ENCODE measurements at places on chromosomes 12 and 14.

- no peak for DNase-seq
These were observed 344.2 kb downstream of the ATP23 start for GRCh38 chr12:58285551-58285950.

GRCh38 chr14:101234999-101235334, 326.3 kb upstream of the DIO3 start:
- DNase-seq = no peak

DNA sequence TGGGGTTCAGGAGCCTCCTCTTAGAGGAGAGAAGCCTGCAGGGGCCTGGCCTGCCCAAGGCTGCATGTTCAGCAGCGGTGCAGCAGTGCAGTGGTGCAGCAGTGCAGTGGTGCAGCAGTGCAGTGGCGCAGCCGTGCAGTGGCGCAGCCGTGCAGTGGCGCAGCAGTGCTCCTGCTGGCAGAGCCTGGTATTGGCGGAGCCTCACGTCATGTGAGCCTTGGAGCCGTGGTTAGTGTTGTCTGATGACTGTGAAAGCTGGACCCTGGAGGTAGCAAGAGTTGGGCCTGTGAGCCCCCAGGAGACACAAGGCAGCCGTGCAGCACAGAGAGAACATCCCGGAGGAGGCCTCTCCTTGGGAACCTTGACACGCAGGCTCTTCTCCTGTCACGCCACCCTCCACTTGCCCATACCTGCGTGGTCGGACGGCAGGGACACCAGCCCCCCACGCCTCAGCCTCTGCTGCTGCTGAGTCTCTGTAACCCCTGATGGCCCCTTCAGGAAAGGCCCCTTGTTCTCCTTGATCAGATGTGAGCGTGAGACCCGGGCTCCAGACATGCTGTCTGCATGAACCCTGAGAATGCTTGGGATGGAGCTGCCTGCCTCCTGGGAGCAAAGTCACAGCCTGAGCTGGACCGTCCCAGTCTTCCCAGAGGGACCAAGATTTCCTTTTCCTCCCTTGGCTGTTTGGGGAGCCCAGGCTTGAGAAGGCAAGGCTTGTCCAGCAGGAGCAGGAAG, 193.7 kb downstream of the KIF26A start:
- no peak for DNase-seq

- DNase-seq = no peak
These were observed 37.4 kb downstream of the ISCA2 start for GRCh38 chr14:74531006-74531405.

- DNase-seq = no peak
These were observed 68.5 kb downstream of the TSPAN9 start for GRCh38 chr12:3145546-3146310.

DNA sequence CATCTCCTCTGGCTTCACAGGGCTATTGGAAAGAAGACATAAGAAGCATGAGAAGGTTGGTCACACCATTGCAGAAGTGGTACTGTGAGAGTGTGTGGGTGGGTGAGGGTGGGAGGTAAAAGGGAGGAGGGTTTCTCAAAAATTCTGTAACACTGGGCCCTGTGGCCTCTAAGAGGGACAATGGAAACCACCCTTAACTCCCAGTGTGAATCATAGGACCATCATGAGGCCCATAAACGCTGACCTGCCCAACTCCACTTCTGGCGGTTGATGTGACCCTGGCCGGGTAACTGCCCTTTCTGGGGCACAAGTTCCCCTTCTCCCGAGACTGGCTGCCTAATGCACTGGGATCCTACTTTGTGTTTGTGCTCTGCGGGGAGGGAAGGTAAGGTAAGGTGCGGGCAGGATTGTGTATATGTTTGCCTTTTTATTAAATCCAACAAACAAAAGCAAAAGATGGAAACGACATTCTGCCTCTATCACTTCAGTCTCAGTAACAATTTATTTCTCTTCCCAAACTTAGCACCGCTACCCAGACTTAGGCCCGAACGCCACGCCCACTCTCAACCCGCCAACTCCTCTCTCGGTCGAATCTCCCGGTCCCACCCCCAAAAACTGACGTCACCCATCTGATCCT, 551 bp downstream of the METTL1 start:
- DNase-seq = peak; percentile 82

GRCh38 chr12:68497107-68497506, 113.6 kb upstream of the RAP1B start:
- DNase-seq = no peak

DNA sequence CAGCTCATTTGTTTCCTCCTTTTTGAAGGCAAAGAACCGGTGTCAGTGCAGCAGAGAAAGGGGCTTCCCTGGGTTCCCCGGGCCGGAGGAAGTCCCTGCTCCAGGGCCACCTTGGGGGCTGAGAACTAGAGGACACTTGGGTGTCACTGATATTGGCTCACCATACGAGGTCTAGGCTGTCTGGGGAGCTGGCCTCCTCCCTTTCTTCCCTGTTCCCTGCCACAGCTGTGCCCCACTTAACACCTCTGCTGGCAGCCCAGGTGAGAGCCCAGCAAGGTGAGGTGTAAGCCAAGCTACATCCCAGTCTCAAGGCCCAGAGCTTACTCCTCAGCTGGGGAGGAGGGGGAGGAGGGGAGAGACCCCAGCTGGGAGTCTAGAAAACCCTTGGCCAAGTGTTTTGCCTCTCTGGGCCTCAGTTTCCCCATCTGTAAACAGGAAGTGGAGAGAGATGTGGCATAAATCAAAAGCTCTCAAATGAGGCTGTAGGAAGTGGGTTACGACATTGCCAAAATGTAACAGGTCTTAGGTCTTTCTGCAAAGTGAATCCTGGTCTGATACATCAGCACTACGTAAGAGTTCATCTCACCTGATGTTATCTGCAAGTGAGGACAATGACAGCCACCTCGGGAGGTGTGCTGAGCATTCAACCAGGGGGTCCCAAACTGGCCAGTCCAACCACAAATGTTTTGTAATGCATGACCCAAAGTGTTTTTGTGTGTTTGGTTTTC, 25.5 kb downstream of the RASAL1 start:
- no peak for DNase-seq

DNA sequence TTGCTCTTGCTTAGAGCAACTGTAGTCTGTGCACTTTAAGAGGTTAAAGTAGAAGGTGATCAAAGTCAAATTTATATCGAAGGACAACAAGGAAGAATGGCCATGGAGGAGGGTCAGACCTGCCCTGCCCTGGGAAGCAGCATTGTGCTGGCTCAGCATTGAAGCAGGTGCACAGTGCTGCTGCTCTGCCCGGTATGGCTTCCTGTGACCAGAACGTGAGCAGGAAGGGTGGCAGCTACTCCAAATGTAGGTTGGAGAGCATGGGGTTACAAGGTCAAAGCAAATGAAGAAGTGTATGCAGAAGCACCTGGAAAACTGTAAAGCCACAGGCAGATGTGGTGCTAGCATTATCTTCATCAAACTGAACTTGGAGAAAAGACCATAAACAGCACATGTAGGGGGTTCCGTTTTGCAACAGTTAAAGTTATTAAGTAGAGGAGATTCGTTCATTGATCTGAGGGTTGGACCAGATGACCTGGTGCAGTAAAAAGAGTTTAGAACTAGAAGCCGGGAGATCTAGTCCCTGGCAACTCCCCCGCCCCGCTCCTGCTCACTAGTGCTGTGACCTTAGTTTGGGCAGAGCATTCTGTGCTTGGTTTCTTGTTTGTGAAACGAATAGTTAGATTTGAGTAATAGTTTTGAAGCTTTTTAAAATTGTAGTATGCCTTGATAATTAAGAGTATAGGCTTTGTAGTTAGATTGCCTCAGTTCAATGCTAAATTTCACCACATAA, 84.2 kb downstream of the SCN8A start:
- no peak for DNase-seq

GRCh38 chr14:50357124-50357523, 39.6 kb downstream of the CDKL1 start:
- DNase-seq = no peak

GRCh38 chr12:18139989-18140596, 50.1 kb upstream of the RERGL start:
- DNase-seq = peak; percentile 48

DNA sequence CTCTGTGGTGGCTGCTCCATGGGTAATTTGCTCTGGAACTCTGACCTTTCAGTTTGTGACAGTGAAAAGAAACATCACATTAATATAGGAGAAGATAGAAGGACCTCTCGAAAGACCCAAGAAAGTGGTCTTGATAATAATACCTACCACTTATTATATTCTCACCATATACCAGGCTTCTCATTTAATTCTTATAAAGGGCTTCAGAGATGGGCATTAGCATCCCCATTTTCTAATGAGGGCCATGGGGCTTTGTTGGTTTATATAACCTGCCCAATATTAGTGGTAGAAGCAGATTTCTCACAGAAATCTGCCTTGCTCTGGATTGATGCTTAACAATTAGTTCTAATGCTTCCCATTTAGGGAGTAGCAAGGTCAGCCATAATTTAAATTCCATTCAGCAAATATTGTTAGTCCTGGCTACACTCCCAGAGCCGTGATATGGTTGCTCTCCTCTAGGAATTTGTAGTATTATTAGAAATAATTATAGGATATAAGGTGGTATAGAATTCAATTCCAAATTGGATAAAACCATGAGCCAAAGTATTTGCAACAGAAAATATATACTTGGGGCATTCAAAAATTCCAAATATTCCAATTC, 7.4 kb upstream of the AMIGO2 start:
- no peak for DNase-seq

GRCh38 chr14:50353126-50353525, 41.0 kb downstream of the DMAC2L start:
- no peak for DNase-seq

- DNase-seq = no peak
These were observed 45.1 kb upstream of the CHGA start for GRCh38 chr14:92877757-92878431.

DNA sequence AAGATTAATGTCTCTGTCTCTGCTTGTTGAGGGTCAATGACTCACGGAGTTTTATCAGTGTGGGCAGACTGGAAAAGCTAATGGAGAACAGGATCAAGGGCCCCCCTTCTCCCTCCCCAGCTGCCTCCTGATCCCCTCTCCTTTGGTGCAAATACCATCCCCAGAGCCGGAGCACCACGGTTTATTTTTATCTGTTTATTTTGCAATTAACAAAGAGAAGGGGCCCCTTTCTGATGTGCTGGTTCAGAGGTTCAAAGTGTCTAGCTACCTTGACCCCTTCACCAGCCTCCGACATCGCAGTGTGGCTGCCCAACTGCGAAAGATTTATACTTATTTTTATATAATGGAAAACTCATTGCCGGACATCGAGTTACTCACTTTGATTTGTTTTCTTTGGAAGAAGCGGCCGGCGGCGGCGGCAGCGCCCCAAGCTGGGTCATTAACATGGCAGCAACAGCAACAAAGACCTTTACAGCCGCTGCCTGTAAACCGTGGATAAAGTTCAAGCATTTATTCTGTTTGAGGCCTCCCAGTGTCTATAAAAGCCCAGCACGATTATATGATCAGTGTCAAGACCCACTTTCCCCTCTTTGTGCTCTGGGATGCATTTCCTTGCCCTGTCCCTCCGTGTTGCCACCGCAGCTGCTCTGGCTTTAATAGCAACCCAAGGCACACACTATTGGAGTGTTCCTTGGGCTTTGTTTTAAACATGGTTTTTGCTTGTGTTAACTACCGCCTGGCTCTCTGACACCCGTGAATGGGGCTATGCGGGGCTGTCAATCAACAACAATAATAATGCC, 47.4 kb upstream of the PARP11 start:
- DNase-seq = no peak

DNA sequence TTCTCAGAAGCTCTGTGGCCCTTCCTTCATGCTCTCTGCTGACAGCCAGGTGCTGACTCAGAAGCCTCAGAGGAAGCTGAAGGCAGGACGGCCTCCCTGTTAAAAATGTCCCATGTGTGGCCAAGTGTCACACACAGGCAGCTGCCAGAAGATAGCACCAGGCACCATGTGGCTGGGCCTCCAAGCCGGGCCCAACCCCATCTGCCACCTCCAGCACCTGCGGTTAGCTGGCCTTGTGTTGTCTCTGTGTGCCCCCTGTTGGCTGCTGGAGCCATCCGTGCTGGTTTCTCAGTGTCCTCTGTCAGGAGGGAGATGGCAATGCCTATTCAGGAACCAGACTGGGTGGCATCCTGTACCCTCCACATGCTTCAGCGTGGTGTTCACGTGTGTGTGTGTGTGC, 63.2 kb downstream of the TSPAN11 start:
- DNase-seq = peak; percentile 4

GRCh38 chr12:47085815-47086252, 6.1 kb upstream of the AMIGO2 start:
- DNase-seq = peak; percentile 59

GRCh38 chr12:126355346-126355745, 1290.1 kb downstream of the AACS start:
- no peak for DNase-seq

GRCh38 chr14:97039717-97040363, 242.7 kb downstream of the VRK1 start:
- no peak for DNase-seq

DNA sequence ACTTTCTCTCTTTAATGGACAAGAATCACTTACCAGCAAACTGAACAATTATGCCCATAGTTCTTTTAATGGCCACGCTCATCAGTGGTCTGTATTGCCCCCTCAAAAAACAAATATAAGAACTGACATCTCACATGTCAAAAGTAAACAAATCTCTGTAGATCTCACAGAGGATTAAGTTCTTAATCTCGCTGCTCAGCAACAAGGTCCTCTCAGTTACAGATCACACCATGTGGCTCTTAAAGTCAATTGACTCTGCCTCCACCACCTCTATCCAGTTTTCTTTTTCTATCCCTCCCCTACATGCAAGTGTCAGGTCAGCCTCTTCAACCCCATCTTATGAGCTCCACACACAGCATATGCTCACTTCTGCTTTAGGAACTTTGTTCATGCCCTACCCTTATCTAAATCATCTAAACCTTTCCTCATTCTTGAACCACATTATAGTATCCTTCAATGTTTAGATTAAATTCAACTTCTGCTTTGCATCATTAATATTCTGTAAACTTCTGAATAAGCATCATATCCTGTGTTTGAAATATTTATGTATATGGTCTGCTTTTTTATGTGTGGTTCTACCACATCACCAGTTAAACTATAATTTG, 7.2 kb downstream of the ADAM20 start:
- DNase-seq = no peak

GRCh38 chr12:72605975-72606374, 333.8 kb downstream of the TRHDE start:
- no peak for DNase-seq

Data from AML-193 (cell line).